ENCODE measurements at places on chromosomes 11 and 22. TPM values are rescaled to one million over a fixed set of nuclear protein-coding genes. Genes with fewer than 3 reads are reported as not detected.

GRCh38 chr22:36411589-36412258, 24.0 kb upstream of the MYH9 start:
- no peak for DNase-seq

- no peak for DNase-seq
Measured at GRCh38 chr11:77697865-77698264, 60.3 kb upstream of the CLNS1A start.

DNA sequence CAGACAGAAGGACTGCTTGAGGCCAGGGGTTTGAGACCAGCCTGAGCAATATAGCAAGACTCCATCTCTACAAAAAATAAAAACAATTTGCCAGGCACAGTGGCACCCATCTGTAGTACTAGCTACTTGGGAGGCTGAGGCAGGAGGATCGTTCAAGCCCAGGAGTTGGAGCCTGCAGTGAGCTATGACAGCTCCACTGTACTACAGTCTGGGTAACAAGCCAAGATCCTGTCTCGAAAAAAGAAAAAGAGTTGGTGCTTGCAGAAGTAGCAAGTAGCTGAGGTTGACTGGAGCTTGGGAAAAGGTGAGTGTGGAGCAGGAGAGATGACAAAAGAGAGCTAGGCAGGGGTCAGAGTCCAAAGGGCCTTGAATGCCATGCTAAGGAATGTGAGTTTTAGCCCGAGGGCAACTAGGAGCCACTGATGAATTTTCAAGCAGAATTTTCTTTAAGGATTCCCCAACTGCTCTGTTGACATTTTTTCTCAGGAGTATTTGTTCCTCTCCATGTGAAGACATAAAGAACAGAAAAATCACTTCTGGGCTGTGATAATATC, 3.1 kb downstream of the AP1B1 start:
- DNase-seq, result no peak

GRCh38 chr22:18056807-18057474, 20.8 kb upstream of the PEX26 start:
- no peak for DNase-seq

DNA sequence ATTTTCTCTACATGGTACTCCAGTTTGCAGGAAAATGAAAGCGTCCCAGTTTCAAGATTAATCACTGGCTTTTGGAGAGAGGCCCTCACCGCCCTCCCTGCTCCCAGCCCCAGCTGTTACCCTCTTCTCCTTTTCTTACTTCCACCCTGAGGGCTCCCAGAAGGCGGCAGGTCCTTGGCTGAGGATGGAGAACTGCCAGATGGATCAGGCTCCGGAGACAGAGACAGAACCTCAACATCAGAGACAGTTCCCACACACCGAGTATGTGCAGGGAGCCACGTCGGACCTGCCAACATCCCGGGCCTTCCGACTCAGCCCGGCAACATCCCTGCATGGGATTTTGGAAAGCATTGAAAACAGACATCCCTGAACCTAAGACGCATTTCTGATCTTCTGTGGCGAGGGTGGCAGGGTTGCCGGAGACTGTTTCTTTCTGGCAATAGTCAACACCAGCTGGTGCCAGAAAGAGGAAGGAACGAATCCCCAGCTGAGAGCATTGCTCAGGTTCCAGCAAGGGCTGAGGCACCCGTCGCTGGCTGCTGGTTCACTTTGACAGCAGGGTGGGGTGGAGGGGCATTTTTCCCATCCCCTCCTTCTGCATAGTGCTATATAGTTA, 467.1 kb downstream of the MIAT start:
- peak; percentile 89 for DNase-seq

DNA sequence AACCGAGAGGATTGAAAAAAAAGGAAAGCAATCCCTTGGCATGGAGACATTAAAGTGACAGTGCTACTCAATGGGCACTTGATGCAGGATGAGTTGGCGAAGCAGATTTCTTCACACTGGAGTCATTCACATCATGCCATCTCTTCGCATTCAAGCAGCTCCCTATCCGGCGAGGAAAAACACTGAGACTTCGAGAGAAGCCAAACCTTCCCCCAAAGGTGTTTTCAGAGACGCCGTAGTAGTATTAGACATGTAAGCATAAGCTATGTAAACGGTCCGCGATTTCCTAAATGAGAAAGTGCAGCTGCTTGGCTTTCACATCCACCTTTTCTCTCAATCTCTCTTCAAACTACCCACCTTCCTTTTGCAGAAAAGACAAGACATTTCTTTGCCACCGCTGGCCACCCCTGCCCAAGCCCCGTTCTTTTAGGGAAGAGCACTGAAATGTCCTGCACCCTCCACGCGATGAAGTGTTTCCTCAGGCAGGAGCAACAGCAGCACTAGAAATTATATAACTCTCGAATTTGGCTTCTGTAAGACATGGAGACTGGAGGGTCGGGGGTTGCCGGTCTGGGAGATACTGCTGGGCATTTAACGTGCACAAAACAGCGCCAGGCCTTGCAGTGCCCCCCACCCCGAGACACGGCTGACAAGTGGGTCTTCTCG, at the start of gene DLG2:
Gene DLG2 (minus strand): TSS at position 13 of the 666 bp plus-strand sequence.
- peak; percentile 58 for DNase-seq

DNA sequence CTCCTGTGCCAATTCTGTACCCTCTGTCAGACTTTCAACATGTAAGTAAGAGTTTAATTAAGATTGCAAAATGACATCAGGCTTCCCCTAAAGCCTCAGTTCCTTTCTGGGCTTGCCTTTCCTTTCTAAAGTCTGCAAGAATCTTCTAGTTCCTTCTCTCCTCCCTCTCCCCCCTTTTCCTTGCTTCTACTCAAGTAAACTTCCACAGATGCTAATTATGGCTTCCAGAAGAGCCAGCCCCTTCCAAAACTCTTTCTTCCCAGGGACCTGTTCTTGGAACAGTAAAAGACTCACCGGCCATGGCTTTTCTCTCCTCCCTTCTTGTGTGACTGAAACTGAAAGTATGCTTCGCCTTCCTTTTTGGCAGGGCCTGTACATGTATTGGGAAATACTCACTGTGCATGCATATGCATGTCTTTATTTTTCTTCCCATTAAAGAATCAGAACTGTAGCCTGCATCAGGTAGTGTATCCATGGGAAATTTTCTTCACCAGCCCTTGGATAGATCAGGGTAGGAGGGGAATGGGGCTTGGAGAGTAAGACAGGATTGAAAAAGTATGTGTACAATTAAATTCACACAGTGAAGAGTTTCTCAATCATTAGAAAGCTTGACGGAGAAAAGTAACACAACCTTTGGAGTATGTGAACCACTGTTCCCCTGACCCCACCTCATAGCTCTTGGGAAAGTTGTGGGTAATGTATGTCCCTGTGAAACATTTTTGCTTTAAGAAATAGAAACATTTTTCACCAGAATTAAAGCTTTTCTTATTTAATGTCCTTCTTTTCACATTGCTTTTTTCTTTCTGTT, at the start of gene CASP1:
Gene CASP1 (minus strand): TSS at position 332 of the 808 bp plus-strand sequence. CDS start 31 bp downstream, at position 301.
- peak; percentile 63 for DNase-seq

DNA sequence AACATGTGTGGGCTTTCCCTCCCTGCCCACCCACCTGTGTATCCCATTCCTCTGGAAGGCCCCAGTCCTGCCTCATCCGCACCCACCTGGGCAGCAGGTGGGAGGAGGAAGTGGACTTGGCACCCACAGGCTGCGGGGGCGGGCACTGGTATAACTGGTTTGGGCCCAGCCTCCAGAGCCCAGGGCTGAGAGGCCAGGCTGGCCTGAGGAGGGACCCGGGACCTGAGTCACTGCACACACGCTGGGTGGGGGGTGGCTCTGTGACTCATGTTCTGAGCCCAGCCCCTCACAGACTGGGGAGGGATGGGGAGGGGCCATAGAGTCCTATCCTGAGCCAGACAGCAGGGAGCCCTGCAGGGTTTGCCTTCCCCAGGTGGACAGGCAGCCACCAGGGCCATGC, 16.7 kb downstream of the PHLDA2 start:
- peak; percentile 87 for DNase-seq

GRCh38 chr22:27686534-27686933, 115.0 kb downstream of the MN1 start:
- DNase-seq, result peak; percentile 83

GRCh38 chr11:41039592-41039991, 419.9 kb downstream of the LRRC4C start:
- DNase-seq, result peak; percentile 28

- DNase-seq, result no peak
Measured at GRCh38 chr11:47352556-47352955, at the start of gene MYBPC3. TSS of gene MYBPC3 (minus strand) at chr11:47352702. CDS start at chr11:47352647, 55 bp downstream.

DNA sequence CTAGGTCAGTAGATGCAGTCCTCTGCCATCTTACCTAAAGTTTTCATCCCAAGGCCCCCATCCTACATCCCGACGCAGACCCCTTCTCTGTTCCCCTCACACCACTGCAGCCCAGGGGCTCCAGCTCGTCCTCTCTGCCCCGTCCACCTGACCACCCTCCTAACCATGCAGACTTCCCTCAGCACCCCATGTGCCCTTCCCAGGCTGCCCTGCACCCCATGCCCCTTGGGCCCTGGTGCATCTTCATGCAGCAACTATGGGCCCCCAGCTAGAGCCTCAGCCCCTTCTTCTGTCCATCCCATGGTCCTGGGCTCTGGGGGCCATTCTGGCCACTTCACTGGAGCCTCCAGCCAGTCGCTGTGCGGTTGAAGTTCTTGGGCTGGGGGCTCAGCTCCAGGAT, 2.9 kb downstream of the PRR33 start:
- DNase-seq, result no peak

DNA sequence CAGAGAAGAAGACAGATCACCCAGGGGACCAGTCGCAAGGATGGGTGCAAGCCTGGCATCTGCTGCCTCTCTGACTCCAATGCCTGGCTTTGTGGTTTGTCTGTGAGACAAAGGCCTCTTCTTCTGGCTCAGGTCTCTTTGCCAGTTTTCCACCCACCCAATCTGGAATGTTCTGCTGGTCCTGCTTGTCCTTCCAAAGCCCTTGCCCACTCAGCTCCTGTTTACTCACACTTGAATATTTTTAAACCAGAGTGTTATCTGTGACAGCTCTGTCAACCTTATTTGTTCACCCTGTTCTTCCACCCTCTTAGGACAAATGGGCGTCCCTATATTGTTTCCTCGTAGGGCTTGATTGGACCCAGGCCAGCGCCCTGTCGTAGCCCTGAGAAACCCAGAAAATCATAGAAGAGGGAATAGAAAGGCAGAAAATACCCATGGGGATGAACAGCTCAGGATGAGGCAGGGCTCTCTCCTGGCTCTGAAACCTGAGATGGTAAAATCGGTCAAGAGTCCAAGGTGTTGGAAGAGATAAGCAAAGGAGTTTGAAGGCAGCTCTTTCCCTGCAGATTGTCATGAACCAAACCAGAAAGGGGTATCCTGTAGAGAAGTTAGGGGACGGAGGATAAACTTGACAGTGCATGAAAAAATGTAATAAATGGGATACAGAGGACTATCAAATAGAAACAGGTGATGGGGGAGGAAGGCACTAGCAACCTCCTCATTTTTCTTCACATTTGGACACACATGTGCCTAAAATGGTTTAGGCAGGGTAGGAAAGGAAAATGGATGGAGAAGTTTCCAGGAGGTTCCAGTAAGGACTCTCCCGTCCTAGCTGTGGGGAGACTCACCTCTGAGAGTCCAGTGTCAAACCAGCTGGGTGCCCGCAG, 651 bp downstream of the CRYAB start:
- DNase-seq, result no peak

GRCh38 chr11:69359735-69360480, 66.0 kb downstream of the MYEOV start:
- peak; percentile 26 for DNase-seq

DNA sequence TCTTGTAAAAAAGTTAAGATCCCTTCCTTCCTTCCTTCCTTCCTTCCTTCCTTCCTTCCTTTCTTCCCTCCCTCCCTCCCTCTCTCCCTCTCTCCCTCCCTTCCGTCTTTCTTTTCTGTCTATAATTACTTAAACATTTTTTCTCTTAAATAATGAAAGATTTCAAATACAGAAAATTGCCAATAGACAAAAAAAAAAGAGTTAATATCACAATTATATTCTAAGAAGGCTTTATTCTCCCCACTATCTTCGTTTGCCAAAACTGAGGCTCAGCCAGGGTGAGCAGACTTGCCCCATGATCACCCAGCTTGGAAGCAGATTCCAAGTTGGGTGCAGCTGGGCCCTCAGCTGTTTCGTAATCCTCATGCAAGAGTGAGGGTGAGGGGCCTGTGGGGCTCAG, 327 bp upstream of the CACNA1I start:
- no peak for DNase-seq

DNA sequence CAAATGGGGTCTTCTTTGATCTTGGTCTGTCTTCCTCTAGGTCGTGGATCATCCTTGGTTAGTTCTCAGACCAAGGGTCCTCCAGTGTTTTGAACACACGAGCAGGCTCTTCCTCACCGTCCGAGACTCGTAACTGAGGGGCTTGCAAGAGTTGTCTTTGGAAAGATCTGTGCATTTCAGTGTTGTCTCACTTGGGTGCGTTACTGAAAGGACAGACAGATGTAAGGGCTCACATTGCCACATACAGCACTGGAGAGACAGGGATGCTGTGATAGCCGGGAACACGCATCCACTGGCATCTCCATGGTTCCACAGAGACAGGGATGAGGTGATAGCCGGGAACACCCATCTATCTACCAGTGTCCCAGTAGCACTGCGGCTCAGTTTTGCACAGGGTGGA, 15.7 kb downstream of the GLB1L2 start:
- DNase-seq, result no peak

DNA sequence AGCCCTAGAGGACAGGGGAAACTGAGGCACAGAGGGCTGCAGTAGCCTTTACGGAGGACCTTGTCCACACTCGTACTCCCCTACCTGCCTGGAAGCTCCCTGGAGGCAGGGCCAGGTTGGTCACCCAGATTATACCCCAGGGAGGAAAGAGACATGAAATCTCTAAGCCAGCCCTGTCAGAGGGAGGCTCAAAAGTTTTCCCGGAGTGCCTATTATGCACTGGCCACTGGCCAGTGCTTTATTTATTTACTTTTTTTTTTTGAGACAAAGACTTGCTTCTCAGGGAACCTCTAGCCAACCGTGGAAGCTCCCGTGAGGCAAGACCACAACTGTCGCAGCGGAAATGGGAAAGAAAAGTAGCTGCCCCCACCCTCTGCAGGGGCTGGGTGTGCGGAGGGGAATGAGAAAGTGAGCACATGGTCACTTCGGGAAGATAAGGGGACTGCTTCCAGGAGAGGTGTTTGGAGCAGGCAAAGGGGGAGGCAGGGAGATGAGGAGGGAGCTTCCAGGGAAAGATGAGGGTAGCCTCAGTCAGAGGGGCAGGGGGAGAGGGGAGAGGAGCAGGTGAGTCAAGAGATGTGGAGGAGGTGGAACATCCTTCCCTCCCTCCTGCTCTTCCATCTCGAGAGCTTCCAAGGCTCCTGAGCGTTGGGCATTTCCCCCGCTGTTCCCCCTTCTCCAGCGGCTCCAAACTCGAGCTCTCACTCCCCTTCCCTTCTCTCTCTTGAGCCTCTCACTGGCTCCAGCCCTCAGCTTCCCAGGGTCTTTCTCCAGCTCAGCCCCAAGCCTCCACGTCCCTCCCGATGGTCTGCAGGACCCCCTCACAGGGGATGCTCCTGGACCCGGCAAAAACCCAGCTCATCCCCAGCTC, 4.3 kb downstream of the IL2RB start:
- no peak for DNase-seq

GRCh38 chr22:46802608-46803027, 40.2 kb downstream of the TBC1D22A start:
- DNase-seq, result no peak

The WBP2NL gene
- total RNA-seq, result 0.39 TPM

The ARRB1 gene
- 15.3 TPM for total RNA-seq

The C11orf86 gene
- total RNA-seq, result not detected

The YPEL4 gene
- total RNA-seq, result 1.1 TPM

The ANO1 gene
- 7.5 TPM for total RNA-seq

The CRYBA4 gene
- total RNA-seq, result not detected
